Psoas muscle (tissue), 8 donors: ENCODE measurements at places on chromosomes 3 and 15. TPM values are rescaled to one million over a fixed set of nuclear protein-coding genes. Genes with fewer than 3 reads are reported as not detected.

GRCh38 chr15:32120577-32121383 is 90.5 kb downstream of the CHRNA7 start:
- no peak for DNase-seq

Gene ATR
- total RNA-seq, result 8.0 TPM

DNA sequence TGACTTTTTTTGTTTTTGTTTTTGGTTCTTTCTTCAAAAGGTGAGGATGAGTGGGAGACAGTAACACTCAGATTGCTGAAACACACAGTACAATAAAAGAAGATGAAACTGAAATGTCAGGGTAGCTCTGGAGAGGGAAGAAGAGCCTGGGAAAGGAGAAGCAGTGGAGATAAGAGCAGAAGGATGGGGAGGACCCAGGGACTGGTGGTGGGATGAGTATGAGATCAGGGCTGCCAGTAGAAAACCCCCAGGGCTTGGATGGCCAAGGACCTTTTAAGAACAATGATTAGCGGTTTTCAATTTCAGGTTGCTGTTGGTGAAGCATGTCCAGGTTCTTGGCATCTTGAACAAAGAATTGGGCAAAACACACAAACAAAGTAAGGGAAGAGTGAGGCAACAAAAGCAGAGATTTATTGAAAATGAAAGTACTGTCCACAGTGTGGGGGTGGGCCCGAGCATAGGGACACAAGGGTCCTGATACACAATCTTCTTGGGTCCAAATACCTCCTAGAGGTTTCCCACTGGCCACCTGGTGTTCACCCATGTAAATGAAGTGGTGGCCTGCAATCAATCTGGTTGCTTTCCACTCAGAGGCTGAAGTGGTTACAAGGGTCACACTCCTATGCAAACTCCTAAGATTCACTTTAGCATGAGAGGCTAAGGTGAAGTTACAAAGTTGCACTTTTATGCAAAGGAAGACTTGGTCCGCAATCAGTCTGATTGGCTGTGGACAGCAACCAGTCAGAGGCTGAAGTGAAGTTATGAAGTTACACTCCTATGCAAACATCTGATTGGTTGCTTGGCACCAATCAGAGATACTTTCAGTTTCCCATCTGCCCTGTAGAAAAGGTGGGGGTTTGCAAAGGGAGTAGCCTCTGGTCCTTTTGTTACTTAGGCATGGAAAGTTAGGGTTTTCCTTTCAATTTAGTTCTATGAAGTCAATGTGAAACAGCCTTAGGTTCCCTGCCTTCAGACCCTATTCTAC is 26.1 kb upstream of the MFSD1 start:
- no peak for DNase-seq

- no peak for DNase-seq
Observed at GRCh38 chr3:40057077-40057476, 247.7 kb downstream of the MYRIP start.

- DNase-seq, result no peak
Observed at GRCh38 chr15:63492541-63493077, 11.8 kb upstream of the USP3 start.
